HT-29 (cell line): ENCODE measurements at places on chromosomes 7 and 10. TPM values are rescaled to one million over a fixed set of nuclear protein-coding genes. Genes with fewer than 3 reads are reported as not detected.

DNA sequence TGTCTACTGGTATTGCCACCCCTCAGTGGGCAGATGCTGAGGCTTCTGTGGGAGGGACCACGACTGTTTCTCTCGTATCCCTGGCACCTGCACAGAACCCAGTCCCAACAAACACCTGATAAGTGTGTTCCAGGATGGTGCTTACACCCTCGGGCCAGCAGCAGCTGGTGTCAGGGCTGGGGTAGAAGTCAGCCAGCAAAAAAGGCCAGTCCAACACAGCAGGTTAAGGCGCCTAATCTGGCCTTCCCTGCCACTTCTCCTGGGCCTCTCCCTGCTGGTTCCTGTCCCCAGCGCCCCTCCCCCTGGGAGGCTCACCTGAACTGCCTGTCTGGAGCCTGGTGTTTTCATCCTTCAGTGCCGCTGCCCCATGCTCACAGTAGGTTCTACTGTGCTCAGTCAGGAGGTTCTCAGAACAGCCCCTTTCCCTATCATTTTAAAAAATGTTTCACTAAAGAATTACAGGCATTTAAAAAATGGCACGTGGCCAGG, 20.0 kb downstream of the PODXL start:
- no peak for DNase-seq

DNA sequence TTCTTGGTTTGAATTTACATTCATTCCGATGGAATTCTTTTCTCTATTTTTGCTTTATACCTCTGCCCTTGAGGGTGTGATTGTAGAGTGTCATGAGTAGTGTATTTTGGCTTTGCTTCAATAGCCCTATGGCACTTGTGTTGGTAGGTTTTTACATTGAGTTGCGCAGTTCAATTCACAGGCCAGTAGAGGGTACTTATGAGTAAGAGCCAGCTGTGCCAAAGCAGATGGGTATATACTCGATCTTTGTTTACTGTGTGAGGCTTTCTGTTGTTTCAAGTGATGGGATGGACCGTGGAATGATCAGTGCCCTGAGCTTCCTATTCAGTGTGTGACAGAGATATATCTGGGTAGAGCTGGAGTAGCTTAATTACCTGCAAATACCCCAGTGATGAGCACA, 4.3 kb upstream of the AKR1C3 start:
- DNase-seq = peak; percentile 32

GRCh38 chr7:49812534-49812933, 39.1 kb downstream of the VWC2 start:
- no peak for DNase-seq

DNA sequence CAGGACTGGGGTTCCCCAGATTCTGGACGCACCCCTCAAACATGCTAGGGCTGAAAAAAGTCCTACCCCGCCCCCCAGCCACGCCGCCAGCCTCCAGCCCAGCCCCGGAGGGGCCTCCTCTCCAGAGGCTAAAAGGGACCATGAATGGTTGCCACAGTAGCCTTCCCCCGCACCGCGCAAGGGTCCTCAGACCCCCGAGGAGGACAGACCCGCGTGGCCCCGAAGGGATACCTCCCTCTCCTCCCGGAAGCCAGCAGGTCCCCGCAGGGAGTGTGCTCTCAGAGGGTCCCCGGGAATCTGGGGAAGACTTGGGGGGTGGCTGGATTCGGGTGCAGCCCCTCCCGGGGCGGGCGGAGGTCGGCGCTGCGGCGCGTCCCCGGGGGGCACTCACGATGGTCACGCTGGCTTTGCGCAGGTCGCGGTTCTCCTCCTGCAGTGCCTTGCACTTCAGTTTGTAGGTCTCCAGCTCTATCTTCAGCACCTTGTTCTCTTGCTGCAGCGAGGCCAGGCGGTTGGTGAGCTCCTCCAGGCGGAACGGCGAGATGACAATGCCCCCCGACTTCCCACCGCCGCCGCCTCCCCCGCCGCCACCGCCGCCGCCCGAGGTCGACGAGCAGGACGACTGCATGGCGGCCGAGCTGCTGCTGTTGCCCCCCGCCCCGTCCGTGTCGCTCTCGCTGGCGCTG, 482 bp downstream of the CCDC6 start:
- no peak for DNase-seq

- no peak for DNase-seq
Observed at GRCh38 chr7:51090411-51090810, 226.2 kb downstream of the COBL start.

GRCh38 chr10:62045765-62046521, 144.4 kb downstream of the ARID5B start:
- DNase-seq = peak; percentile 58

DNA sequence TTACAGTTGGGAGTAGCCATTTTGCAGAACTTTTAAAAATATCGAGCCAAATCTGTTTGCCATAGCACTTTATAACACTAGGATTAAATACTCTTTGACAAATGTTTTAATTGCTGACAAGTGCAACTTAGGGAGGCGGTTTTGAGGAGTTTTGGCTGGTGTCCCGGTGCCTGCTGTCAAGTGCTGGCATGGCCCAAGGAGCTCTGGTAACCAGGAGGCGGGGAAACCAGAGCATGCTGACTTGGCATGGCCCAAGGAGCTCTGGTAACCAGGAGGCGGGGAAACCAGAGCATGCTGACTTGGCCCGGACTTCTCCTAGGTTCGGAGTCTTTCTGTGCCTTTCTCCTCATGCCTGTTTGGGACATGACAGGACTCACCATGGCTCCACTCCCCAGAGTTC, 30.8 kb upstream of the ZNF32 start:
- no peak for DNase-seq

GRCh38 chr7:17015598-17016031, 133.8 kb upstream of the AGR3 start:
- DNase-seq = no peak

DNA sequence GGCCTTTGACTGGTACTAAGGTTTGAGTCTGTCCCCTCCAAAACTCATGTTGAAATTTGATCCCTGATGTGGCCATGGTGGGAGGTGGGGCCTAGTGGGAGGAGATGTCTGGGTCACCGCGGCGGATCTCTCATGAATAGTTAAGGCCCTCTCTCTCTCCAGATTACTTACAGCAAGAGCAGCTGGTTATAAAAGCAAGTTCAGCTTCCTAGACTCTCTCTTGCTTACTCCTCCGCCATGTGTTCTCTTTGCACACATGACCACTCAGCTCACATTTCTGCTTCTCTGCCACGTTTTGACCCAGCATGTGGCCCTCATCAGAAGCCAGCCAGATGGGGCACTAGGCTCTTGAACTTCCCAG, 29.9 kb upstream of the ZMIZ1 start:
- no peak for DNase-seq

GRCh38 chr7:152025937-152026890, 740 bp downstream of the GALNT11 start:
- DNase-seq = peak; percentile 16

- no peak for DNase-seq
Observed at GRCh38 chr10:17954861-17955260, 3.1 kb downstream of the SLC39A12 start.

The COL28A1 gene
- total RNA-seq = 0.08 and 0.44 TPM in 2 replicates

GRCh38 chr10:102783568-102783967, 39.8 kb downstream of the WBP1L start:
- DNase-seq = no peak

GRCh38 chr7:17910377-17910776, 29.9 kb downstream of the SNX13 start:
- no peak for DNase-seq

DNA sequence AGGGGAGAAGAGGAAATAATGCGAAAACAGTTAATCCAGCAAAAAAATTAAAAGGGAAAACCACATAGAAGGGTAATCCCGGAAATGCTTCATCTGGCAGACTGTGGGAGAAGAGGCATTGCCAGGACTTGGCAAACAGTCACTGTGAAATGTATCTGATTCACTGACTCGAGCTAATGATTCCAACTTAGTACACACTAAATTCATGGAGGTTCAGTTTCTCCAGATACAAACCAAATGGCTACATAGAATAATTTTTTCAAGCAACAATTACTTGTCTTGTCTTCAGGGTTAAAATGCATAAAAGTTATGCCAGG, 36.4 kb downstream of the GDI2 start:
- no peak for DNase-seq

The MYO1G gene
- total RNA-seq = 0.08 and 0.31 TPM in 2 replicates

GRCh38 chr7:75870557-75871161, 8.2 kb upstream of the RHBDD2 start:
- DNase-seq = no peak

The MRLN gene
- not detected in 2 replicates for total RNA-seq

GRCh38 chr10:46222364-46222935, 64.3 kb upstream of the ANTXRL start:
- no peak for DNase-seq

The DYDC2 gene
- total RNA-seq = not detected in 2 replicates

The ARHGEF35 gene
- total RNA-seq = 7.5 and 12.7 TPM in 2 replicates

DNA sequence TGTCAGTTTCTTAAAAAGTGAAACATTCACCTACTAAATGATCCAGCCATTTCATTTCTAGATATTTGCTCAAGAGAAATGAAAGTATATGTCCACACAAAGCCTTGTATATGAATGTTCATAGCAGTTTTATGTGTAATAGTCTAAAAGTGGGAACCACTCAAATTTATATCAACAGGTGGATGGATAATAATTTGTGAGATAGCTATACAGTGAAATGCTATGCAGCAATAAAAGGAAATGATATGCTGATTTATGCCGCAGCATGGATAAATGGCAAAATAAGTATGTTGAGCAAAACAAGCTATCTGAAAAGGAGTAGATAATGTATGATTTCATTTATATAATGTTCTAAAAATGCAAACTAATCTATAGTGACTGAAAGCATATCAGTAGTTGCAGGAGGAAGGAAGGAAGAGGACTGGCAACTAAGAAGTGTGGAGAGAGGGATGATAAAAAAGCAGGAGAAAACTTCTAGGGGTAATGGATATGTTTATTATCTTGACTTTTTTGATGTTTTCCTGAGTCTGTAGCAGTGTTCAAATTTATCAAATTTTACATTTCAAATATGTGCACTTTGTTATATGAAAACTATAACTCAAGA, 80.6 kb downstream of the ABCB5 start:
- no peak for DNase-seq

- DNase-seq = no peak
Observed at GRCh38 chr7:75658802-75659201, 79.9 kb downstream of the HIP1 start.

The FASTK gene
- 265 and 300 TPM in 2 replicates for total RNA-seq

GRCh38 chr10:100006243-100006886, 3.4 kb downstream of the DNMBP start:
- DNase-seq = peak; percentile 70

GRCh38 chr10:62813981-62814380, 2.2 kb downstream of the EGR2 start:
- DNase-seq = no peak

The MLXIPL gene
- 0.53 and 5.1 TPM in 2 replicates for total RNA-seq

GRCh38 chr10:62661143-62661542, 143.4 kb upstream of the ADO start:
- DNase-seq = no peak

DNA sequence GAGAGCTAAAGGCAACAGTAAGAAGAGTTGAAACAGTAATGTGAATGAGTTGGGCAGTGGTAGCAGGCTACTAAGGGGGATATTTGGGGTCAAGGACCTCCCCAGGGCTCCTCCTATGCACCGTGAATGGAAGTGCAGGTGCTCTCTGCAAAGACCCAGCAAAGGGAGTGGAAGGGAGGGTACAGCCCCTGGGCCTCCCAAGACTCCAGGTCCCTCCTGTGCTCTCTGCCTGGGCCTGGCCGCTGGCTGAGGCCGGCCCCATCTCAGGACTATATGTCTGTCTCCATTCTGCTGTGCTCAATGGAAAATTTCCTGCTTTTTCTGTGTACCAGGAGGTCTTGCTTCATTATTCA, 372.1 kb upstream of the MKI67 start:
- no peak for DNase-seq

DNA sequence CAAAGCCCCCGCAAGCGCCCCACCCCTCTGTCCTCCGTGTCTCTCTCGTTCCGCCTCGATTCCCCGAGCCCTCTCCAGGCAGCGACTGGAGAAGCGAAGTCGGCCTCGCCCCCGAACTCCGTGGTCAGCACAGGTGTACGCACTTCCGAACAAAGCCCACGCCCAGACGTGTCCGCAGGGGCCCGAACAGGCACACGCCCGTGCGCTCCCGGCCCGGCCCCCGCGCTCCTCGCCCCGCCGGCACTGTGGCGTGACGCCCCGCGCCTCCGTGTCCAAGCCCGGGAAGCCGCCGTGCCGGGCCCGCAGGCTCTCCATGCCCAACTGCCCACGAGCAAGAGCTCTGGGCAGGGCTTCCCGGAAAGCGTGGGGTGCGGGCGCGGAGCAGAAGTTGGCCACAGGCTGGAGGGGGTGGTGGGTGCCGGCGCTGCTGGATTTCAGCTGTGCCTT, 662 bp downstream of the NRCAM start:
- DNase-seq = no peak

DNA sequence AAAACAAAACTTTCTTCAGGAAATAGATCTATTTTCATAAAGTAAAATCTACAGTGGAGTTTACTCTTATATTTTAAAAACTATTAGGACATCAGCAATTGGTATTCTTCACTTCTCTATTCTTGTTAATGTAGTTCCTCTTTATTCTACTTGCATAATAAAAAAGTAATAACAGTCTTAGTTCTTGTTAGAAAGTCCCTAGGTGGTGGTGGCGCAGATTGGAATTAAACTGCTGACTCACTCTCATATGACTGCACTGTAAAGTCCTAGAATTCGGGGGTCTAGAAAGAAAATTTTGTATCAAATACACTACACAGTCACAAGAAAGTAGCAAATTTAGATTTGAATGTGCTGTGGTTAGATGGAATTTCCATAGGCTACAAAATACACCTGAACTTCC, 44.6 kb upstream of the TES start:
- no peak for DNase-seq

DNA sequence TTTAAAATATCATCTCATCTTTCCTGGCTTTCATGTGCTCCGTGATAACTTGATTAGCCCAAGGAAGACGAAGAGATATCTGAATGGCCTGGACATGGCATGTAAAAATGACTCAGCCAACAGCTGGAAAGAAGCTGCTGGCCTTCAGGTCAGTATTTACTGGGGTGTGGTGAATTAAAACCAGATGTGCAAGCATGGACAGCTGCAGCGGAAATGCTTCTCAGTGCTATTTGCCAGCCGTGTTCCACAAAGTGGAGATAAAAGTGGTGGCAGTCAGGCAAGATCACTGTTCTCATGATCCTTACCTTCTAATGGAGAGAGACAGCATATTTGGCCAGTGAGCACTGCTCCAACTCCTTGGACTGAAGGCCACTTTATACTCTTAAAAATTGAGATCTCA, 203.1 kb upstream of the VSTM2A start:
- no peak for DNase-seq

GRCh38 chr7:78041423-78041822, 242.8 kb downstream of the PHTF2 start:
- no peak for DNase-seq

GRCh38 chr7:122027058-122027457, 117.0 kb downstream of the AASS start:
- no peak for DNase-seq

The TMEM213 gene
- not detected in 2 replicates for total RNA-seq

The ADCYAP1R1 gene
- total RNA-seq = not detected in 2 replicates
